ENCODE measurements at places on chromosomes 3 and 15. TPM values are rescaled to one million over a fixed set of nuclear protein-coding genes. Genes with fewer than 3 reads are reported as not detected.

GRCh38 chr3:22907161-22907780 is 295.9 kb upstream of the UBE2E2 start:
- no peaks in the 10 kb centered on the region for H3K36me3 ChIP-seq
- H3K4me3 ChIP-seq, result no peak overlapping the region
- H3K27me3 ChIP-seq, result no peaks in the 10 kb centered on the region
- peaks cover 9% of the 10 kb centered on the region for H3K4me1 ChIP-seq
- no peak for DNase-seq
- H3K27ac ChIP-seq, result no peak overlapping the region

- no peaks in the 10 kb centered on the region for H3K36me3 ChIP-seq
- no peak for DNase-seq
- no peak overlapping the region for H3K4me3 ChIP-seq
- no peaks in the 10 kb centered on the region for H3K27me3 ChIP-seq
Measured at GRCh38 chr3:69725994-69726571, 13.2 kb upstream of the MITF start.

TTLL13 gene
- total RNA-seq, result not detected

DNA sequence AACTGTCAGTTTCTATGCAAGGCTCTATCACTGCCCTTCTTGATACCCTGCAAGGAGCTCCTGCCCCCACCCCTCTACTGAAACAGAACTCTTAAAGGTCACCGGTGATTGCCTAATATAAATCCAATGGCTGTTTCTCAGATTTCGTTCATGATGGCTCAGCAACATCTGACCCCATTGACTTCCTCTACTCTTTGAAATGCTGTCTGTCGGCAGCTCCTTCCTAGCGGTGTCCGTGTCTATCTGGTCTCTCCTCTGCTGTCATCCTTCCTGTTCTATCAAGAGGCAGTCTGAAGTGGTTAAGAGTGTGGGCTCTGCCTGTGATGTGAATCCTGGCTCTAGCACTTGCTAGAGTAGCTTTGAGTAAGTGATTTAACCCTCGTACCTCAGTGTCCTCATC is 5.5 kb downstream of the TMEM266 start:
- peaks cover 13% of the 10 kb centered on the region for H3K4me1 ChIP-seq
- H3K4me3 ChIP-seq, result no peak overlapping the region
- no peak overlapping the region for H3K27ac ChIP-seq
- H3K27me3 ChIP-seq, result peaks cover 12% of the 10 kb centered on the region

- no peak for DNase-seq
- H3K36me3 ChIP-seq, result no peaks in the 10 kb centered on the region
- no peak overlapping the region for H3K27ac ChIP-seq
Measured at GRCh38 chr15:96692826-96693225, 362.3 kb downstream of the NR2F2 start.

- no peak for DNase-seq
- no peaks in the 10 kb centered on the region for H3K27me3 ChIP-seq
- no peaks in the 10 kb centered on the region for H3K36me3 ChIP-seq
- H3K4me3 ChIP-seq, result no peak overlapping the region
Measured at GRCh38 chr3:62203152-62203551, 170.2 kb downstream of the FEZF2 start.

GRCh38 chr15:55737373-55737772 is 5.6 kb downstream of the PRTG start:
- H3K27me3 ChIP-seq, result no peaks in the 10 kb centered on the region
- H3K27ac ChIP-seq, result no peak overlapping the region
- no peak overlapping the region for H3K4me3 ChIP-seq
- peak; percentile 25 for DNase-seq

GRCh38 chr3:13885704-13886010 is 5.8 kb upstream of the WNT7A start:
- H3K4me1 ChIP-seq, result no peaks in the 10 kb centered on the region
- H3K27ac ChIP-seq, result no peak overlapping the region
- DNase-seq, result no peak
- H3K4me3 ChIP-seq, result no peak overlapping the region
- H3K27me3 ChIP-seq, result no peaks in the 10 kb centered on the region

CCDC39 gene
- total RNA-seq, result not detected

DNA sequence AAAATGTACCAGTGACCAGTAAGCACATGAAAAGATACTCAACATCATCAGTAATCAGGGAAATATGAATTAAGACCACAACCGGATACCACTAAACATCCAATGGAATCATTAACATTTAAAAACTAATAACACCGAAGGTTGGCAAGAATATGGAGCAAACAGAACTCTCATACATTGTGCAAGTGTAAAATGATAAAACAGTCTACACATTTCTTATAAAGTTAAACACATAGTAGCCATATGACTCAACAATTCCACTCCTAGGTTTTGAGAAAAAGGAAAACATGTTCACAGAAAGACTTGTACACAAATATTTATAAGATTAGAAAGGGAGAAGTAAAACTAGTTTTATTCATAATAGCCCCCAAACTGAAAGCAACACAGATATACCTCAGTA is 60.3 kb upstream of the SLCO2A1 start:
- H3K27me3 ChIP-seq, result no peaks in the 10 kb centered on the region
- no peak overlapping the region for H3K4me3 ChIP-seq
- no peaks in the 10 kb centered on the region for H3K4me1 ChIP-seq
- DNase-seq, result no peak

DNA sequence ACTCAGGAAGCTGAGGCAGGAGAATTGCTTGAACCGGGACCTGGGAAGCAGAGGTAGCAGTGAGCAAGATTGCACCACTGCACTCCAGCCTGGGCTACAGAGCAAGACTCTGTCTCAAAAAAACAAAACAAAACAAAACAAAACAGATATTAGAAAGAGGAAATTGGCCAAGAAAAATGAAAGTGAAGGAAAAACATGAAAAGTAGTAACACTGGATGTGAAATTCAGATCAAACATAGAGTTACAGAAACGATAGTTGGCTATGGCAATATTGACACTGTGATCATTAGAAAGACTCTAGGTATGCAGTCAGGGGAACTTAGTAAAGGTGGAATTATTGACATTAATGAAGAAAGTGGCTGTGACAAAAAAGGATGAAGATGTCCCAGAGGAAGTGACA is 13.2 kb upstream of the TIPARP start:
- H3K27me3 ChIP-seq, result no peaks in the 10 kb centered on the region
- DNase-seq, result no peak
- no peaks in the 10 kb centered on the region for H3K4me1 ChIP-seq

RTP3 gene
- total RNA-seq, result not detected

- H3K4me3 ChIP-seq, result peak within 1 kb of the TSS; percentile 40
- H3K36me3 ChIP-seq, result no peaks in the 10 kb centered on the region
- no peaks in the 10 kb centered on the region for H3K4me1 ChIP-seq
- no peaks in the 10 kb centered on the region for H3K27me3 ChIP-seq
- DNase-seq, result peak; percentile 46
Measured at GRCh38 chr3:64224826-64225610, at the start of gene PRICKLE2. Gene PRICKLE2 (minus strand): TSS chr3:64225466. CDS start chr3:64198927, 26,539 bp downstream.

DNA sequence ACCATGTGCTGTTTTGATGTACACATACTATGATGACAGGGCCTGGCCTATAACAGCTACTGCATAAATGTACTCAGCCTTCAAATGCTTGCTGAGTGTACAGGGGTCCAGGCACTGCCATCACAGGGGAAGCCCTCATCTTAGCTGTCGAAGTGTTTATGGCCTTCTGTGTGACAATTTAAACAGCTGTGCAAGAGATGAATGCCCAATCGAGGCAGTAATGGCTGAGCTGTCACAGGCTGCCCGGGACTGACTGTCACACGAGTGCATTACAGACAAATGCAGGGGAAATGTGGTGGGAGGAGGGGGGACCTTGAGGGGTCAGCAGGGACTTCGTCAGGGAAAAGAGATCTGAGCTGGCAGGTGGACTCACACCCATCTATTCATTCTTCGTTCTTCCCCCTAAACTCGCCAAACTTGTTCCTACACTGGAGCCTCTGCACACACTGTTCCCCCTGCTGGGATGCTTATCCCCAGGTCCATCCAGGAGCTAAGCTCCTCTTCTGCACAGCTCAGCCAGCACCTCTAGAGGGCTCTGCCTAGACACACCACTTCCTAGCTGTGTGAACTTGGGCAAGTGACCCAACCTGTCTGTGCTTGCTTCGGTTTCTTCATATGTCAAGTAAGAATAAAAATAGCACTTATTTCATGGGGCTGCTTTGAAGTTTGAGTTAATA is 156.2 kb upstream of the IQSEC1 start:
- H3K36me3 ChIP-seq, result no peaks in the 10 kb centered on the region
- peak; percentile 25 for DNase-seq

- no peak overlapping the region for H3K4me3 ChIP-seq
- 0 out of 2 replicates have a peak, but pooled peaks cover 4% of the 10 kb centered on the region for H3K27me3 ChIP-seq
- no peaks in the 10 kb centered on the region for H3K36me3 ChIP-seq
- no peak for DNase-seq
- H3K27ac ChIP-seq, result no peak overlapping the region
Measured at GRCh38 chr3:194312743-194313281, 38.3 kb downstream of the CPN2 start.

GRCh38 chr15:94451466-94451865 is 220.1 kb downstream of the MCTP2 start:
- H3K4me1 ChIP-seq, result peaks cover 4% of the 10 kb centered on the region
- no peak overlapping the region for H3K27ac ChIP-seq
- H3K27me3 ChIP-seq, result no peaks in the 10 kb centered on the region
- H3K36me3 ChIP-seq, result no peaks in the 10 kb centered on the region
- H3K4me3 ChIP-seq, result no peak overlapping the region
- no peak for DNase-seq

CCDC66 gene
- total RNA-seq, result 26.0 TPM

- no peaks in the 10 kb centered on the region for H3K36me3 ChIP-seq
- H3K4me1 ChIP-seq, result 0 out of 2 replicates have a peak, but pooled peaks cover 3% of the 10 kb centered on the region
- no peak for DNase-seq
- no peak overlapping the region for H3K27ac ChIP-seq
- H3K4me3 ChIP-seq, result no peak overlapping the region
Measured at GRCh38 chr3:39456159-39456558, 11.3 kb upstream of the MOBP start.

SST gene
- not detected for total RNA-seq

DNA sequence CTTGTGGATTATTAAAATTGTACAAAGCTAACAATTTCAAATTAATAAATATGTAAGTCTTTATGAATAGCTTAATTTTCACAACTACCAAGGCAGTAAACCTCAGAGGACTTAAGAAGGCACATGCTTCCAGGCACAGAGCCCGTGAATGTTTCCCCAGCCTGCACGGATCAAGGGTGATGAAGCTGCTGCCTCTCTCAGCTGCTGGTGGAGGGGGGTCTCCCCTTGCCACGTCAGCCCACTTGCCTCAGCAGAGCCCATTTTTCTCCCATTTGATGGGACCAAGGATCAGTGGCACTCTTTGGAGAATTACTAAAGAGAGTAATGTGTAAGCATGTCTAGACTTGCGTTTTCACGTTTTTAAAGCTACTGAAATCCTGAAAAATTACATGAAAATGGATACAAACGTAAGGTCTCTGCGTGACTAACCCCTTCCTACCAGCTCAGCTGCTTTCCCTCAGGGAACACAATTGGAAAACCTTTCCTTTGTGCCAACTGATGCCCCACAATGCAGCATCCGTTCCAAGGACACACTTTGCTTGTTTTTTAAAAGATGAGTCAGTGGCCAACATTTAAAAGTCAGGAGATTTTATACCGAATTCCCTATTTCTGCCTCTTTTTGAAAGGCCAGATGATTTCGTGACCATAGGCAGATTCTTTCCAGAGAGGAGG is 494.1 kb downstream of the GABRG3 start:
- H3K4me1 ChIP-seq, result no peaks in the 10 kb centered on the region
- DNase-seq, result no peak
- H3K36me3 ChIP-seq, result no peaks in the 10 kb centered on the region
- no peak overlapping the region for H3K27ac ChIP-seq
- H3K27me3 ChIP-seq, result no peaks in the 10 kb centered on the region
- H3K4me3 ChIP-seq, result no peak overlapping the region

GRCh38 chr15:99445272-99445850 is 120.4 kb upstream of the MEF2A start:
- peaks cover 48% of the 10 kb centered on the region for H3K4me1 ChIP-seq
- no peak overlapping the region for H3K4me3 ChIP-seq
- no peak overlapping the region for H3K27ac ChIP-seq

DNA sequence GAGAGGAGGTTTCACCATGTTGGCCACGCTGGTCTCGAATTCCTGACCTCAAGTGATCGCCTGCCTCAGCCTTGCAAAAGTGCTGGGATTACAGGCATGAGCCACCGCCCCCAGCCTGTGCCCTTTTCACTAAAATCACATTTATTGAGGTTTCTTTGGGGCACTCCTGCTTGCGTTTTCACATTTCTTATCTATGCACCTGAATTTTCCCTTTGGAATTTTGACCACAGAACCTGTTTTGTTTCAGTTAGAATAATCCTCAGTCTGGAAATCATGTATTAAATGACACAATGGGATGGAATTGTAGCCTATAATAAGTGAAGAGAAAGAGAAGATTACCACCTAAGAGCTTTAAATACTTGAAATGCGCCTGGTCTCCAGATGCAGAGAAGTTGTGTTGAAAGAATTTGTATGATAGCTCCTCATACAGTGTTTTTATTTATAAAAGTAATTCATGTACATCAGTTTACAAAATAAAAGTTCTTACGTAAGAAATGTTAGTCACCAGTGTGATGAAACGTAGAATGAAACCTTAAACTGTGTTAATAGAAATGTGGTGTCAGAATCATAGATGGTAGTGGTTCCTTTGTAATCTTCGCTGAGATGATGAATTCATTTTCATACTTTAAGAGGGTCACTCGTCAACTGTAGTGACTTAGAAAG is 107.0 kb downstream of the TCF12 start:
- DNase-seq, result no peak
- no peaks in the 10 kb centered on the region for H3K4me1 ChIP-seq
- H3K27me3 ChIP-seq, result no peaks in the 10 kb centered on the region

DNA sequence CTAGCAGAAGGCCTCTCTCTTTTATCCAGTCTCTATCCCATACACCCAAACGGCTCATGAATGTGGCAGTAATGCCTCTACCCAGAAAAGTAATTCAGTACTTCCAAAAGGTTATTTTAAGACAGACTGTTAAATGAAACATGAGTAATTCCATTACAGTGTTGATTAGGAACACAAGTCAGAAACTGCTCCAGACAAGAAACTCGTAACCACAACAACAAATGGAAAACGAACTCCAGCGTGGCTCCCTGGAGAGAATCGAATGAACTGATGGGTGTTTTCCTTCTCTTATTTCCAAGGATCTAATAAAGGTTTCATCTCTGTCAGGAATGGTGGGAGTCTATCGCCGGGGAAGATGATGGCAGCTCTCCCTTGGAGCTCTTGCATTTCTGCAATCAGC is 228.4 kb downstream of the MAGI1 start:
- no peak for DNase-seq
- H3K27ac ChIP-seq, result no peak overlapping the region
- no peaks in the 10 kb centered on the region for H3K27me3 ChIP-seq
- H3K36me3 ChIP-seq, result no peaks in the 10 kb centered on the region
- no peaks in the 10 kb centered on the region for H3K4me1 ChIP-seq

DNA sequence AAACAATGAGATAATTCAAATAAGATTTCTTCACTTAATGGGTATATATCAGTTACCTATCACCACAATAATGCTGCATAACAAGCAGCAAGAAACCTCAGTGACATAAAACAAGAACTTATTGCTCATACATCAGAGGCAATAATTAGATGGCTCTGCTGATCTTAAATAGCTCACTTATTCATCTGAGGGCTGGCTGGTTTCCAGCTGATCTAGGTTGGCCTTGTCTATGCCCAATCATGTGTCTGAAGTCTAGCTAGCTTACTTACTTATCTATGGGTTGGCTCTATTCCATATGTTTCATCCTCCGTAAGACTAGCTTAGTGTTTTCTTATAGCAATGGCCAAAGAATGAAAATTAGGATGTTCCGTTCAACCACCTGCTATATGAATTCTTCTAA is 109.4 kb upstream of the AGTR1 start:
- no peaks in the 10 kb centered on the region for H3K4me1 ChIP-seq
- DNase-seq, result peak; percentile 1
- H3K27ac ChIP-seq, result no peak overlapping the region
- no peaks in the 10 kb centered on the region for H3K27me3 ChIP-seq

GRCh38 chr3:194221336-194221735 is 85.4 kb downstream of the HES1 start:
- no peaks in the 10 kb centered on the region for H3K4me1 ChIP-seq
- no peak overlapping the region for H3K4me3 ChIP-seq
- peaks cover 12% of the 10 kb centered on the region for H3K27me3 ChIP-seq
- H3K36me3 ChIP-seq, result no peaks in the 10 kb centered on the region
- H3K27ac ChIP-seq, result no peak overlapping the region
